ENCODE measurements at places on chromosomes 7 and 10. TPM values are rescaled to one million over a fixed set of nuclear protein-coding genes. Genes with fewer than 3 reads are reported as not detected.

Gene CAPZA2
- total RNA-seq = 94.2 TPM

Gene HMX3
- not detected for total RNA-seq

Gene CACNA2D1
- total RNA-seq = not detected

Gene GLRX3
- 34.5 TPM for total RNA-seq

Gene MRC1
- total RNA-seq = not detected

Gene SEMA3E
- not detected for total RNA-seq

Gene MMS19
- total RNA-seq = 93.7 TPM

Gene CYP3A4
- 0.53 TPM for total RNA-seq

Gene ERCC6
- total RNA-seq = 39.1 TPM

Gene FFAR4
- total RNA-seq = not detected

Gene MAGI2
- 0.10 TPM for total RNA-seq

Measured in T-cell (primary cell).